ENCODE measurements at places on chromosomes 16 and 17.
A peak's percentile ranks its signal among the peaks of the same experiment; 100 is the strongest.

GRCh38 chr17:38357486-38358123, 6.0 kb downstream of the SOCS7 start:
- DNase-seq: peak; percentile 37

DNA sequence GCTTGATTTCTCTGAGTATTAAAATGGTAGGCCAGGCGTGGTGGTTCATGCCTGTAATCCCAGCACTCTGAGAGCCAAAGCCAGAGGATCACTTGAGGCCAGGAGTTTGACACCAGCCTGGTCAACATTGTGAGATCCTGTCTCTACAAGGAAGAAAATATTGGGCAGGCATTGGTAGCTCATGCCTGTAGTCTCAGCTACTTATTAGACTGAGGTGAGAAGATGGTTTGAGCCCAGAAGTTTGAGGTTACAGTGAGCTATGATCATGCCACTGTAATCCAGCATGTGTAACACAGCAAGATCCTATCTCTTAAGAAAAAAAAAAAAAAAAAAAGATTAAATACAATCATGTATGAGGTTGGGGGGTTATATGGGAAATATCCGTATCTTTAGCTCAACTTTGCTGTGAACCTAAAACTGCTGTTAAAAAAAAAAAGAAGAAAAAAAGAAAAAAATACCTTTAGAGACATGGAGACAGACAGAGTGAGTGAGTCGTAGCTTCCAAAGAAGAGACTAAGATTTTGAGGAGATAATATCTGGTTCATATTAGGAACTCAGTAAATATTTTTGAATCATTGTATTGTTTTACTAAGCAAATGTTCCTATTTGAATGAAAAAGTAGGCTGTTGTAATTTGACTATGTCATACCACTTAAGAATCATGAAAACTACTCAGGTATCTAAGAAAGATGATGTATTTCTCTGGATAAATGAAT, 325.7 kb upstream of the TBX2 start:
- DNase-seq: no peak

GRCh38 chr17:44970136-44970741, 2.1 kb upstream of the C1QL1 start:
- peak; percentile 87 for DNase-seq

- DNase-seq: no peak
Measured at GRCh38 chr17:78764871-78765270, 17.2 kb downstream of the CYTH1 start.

GRCh38 chr17:74513987-74514631, 17.2 kb downstream of the CD300LB start:
- DNase-seq: peak; percentile 31

- no peak for DNase-seq
Measured at GRCh38 chr17:42342242-42343008, 45.8 kb downstream of the STAT3 start.

DNA sequence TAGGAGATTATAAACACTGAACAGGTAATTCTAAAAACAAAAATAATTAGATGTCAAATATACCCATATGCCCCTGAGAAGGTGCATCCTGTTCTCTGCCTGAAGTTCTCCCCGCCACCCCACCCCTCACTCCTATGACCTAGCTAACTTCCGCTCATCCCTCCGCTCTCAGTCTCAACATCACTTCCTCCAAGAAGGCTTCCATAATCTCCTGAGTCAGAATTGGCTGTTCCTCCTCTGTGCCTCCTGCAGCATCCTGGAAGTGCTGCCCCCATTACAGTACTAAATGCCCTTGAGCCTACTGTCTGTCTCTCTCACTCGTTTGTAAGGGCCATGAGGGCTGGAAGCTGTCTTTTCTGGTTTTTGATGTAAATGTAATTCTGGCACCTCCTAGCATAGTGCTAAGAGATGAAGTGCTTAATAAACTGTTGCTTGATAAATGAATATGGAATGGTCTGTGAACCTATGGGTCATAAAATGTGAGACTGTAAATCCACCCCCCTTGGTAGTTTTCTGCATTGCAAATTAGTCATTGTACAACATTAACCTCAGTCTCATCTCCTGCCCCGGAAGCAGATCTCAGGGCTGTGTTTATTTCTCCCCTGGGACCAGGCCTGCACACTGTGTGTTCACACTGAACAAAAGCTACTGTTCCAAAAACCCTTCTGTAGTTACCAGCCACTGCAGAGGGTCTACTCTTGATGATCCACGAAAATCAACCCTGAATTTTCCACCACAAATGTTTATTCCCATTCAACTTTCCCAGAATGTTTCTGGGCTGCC, 3.9 kb upstream of the MYO1D start:
- DNase-seq: no peak

DNA sequence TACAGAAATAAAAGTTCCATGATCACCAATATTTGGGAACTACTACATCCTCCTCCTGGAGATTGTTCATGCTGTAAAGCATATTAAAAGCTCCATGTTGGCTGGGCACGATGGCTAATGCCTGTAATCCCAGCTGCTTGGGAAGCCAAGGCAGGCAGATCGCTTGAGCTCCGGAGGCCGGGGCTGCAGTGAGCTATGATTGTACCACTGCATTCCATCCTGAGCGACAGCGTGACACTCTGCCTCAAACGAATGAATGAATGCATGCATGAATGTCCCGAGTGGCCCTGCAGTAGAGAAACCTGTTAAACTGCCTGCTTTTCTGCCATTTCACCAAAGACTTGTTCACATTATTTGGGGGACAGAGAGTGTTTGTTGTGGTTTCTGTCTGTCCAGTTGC, 15.0 kb downstream of the CNEP1R1 start:
- no peak for DNase-seq

- DNase-seq: peak; percentile 81
Measured at GRCh38 chr16:9297437-9298113, 206.1 kb downstream of the HAPSTR1 start.
